ENCODE measurements at places on chromosomes 5 and 9.

DNA sequence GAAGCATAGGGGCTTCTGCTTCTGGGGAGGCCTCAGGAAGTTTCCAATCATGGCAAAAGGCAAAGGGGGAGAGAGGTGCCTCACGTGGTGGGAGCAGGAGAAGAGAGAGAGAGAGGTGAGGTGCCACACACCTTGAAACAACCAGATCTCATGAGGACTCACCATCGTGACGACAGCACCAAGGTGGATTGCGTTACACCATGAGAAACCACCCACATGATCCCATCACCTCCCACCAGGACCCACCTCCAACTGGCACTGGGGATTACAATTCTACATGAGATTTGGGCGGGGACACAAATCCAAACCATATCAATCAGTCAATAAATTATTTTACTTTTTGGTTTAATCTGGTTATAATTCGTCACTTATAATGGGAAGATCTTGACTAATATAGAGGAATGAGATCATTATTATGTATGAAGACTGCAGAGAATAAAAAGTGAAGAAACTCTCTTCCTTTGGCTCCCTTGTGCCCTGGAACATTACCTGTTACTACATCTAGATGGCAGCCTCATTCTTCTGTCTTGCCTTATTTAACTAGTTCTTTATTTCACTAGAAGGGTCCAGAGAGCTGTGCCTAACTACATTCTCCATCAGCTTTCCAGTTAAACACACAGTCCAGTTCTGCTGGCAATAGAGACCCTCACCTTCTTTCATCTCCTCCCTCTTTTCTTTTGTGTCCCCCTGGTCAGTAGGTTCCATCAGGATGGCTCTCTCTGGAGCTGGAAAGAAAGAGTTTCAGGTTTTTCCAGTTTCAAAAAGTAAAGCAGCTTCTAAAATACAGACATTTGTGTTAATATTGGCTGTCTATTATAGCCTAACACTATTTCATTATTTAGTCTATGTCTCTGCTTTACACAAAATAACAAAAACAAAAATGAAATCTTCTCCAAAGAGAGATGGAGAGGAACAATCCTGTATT lies 21.7 kb upstream of the SPINK7 start:
- DNase-seq, result no peak

DNA sequence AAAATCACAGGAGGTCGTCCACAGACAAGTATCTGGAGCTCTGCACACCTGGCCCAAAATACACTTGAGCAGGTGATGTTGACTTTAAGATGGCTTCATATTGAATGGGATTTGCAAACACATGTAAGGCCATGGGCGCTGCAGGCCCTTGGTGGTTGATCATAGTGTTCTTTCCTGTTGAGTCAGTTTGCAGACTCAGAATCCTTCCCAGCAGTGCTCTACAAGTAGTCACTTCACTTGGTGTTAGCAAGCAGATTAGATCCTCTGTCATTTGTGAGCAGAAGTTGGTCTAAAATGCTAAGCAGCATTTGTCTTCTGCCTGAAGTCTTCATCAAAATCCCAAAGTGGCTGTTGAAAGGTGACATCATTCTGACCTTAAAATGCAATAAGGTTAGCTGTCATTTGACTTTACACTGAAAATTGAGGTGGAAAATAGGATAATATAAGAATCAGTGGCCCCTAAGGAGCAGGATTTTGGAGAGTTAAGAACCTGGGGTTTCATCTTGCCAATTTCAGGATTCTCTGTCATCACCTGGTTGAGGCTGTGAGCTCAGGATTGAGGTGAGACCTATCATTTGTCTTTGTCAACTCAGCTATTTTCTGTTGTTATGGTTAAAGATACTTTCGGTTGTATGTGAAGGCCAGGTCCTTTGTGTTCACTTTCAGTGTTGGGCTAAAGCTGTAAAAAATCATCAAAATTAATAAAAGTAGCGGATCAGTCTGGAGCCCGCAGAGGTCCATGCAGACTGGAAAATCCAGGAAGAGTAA lies 114.5 kb downstream of the LRRC70 start:
- no peak for DNase-seq

GRCh38 chr9:103444176-103444575 lies 449.0 kb downstream of the CYLC2 start:
- DNase-seq, result no peak

GRCh38 chr9:114895521-114895991 lies 34.8 kb downstream of the TNFSF8 start:
- no peak for DNase-seq

DNA sequence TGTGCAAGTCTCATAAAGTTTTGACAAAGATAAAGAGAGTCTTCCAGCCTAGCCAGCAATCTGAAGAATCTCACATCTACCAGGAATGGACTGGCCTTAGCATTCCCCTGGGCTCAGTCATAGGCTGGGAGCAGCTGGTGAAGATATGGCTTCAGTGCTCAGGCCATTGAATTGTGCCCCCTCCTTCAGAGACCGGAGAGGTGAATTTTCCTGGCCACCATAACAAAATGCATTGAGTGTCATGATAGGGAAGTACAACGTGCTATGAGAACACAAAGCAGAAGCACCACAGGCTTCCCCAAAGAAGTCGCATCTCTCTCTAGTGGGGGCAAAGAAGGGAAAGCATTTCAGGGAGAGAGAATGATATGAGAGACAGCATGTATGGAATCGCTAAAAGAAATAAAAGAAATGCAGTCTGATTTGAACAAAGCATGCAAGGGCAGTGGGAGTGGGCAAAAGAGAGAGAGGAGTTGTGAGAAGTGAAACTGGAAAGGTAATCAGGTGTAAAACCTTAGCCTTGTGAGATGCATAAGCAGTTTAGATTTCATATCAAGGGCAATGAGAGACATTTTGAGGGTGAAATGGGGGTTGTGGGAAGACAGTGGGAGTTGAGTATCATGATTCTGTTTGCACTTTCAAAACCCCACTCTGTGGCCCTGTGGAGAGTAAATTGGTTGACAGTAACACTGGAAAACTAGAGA lies 57.1 kb upstream of the NMUR2 start:
- no peak for DNase-seq

GRCh38 chr5:142864290-142865260 lies 94.4 kb downstream of the ARHGAP26 start:
- DNase-seq, result no peak

- DNase-seq, result no peak
Measured at GRCh38 chr5:172597755-172598155, 43.3 kb upstream of the NEURL1B start.

DNA sequence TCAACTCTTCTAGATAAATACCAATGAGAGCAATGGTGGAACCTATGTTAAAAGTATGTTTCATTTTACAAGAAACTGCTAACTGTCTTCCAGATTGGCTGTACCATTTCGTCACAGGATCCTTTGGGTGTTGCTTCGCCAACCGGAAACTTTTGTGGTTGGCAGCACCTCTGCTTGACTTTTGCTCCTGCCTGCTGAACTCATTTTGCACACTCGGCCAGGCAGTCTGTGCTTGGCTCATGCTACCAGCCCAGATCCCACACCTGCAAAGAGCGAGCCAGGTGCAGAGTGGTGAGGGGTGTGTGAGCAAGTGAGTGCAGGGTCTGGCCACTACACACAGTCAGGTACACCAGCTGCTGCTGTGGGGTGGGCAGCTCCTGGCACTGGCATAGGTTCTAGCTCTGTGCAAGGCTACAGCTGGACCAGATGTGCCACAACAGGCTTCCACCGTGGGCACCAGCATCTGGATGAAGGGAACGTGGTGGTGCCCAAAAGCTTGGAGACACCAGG lies 422.3 kb downstream of the PRR16 start:
- DNase-seq, result no peak

DNA sequence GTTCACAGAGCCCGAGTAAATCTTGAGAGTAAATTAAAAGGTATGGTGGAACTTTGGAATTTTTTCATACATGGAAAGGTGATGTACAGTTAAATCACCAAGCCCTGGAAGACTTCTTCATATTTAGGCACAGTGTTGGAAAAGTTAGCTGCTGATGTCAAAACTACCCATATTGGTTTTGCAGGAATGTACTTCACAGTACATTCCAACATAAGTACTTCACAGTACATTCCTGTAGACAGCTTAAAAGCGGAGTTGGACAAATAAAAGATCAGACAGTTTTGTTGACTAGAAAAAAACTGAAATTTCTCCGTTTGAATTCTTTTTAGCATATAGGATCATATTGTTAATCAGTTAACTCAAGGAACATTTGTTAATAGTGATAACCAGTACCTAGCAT lies 1.8 kb downstream of the RANBP17 start:
- no peak for DNase-seq

DNA sequence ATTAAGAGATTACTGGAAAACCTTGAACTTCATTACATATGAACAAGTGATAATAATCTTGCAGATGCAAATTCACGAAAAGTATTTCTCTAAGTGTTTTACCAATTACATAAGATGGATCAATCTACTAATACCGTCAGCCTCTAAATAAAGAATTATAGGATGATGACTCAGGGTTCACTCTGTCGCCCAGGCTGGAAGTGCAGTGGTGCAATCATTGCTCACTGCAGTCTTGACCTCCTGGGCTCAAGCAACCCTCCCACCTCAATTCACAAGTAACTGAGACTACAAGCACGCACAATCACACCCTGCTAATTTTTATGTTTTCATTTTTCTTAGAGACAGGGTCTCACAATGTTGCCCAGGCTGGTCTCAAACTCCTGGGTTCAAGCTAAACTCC lies 56.1 kb downstream of the CHD1 start:
- DNase-seq, result no peak

DNA sequence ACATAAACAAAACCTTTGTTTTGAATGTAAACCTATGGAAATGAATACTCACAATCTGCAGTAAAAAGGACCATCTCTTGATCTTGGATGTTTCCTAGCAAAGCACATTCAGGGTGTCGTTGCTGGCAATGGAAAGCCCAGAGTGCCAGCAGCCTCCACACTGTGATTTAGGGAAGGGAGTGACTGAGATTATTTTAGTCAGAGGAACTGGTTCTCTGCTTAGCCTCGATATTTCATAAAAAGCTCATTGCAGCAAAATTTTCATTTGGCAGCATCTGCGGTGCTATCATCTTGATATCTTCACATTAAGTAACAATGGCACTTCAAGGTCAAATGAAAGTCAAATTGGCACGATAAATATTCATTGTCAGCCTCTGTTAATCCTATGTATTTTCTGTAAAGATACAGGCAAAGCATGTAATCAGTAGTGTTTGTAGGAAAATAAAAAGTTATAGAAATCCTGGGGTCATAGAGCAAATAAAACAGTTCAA lies 116.0 kb downstream of the MACIR start:
- DNase-seq, result no peak

GRCh38 chr9:37220971-37221370 lies 100.6 kb downstream of the ZCCHC7 start:
- DNase-seq, result no peak

DNA sequence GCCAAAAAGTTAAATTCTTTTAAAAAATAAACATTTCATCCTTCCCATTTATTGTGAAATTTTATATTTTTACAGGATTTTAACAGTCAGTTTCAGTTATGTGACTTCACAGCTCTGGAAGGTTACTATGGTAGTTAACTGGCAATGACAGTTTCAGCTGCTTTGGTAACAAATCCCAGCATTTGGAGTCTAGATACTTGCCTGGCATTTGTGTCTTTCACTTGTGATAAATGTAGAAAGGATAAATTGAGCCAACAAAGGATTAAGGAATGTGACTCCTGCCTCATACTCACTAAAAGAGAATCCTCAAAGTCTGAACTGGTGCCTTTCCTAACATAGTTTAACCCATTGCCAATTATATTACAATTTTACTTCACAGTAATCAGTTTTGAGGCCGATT lies 315.5 kb downstream of the FER start:
- no peak for DNase-seq

DNA sequence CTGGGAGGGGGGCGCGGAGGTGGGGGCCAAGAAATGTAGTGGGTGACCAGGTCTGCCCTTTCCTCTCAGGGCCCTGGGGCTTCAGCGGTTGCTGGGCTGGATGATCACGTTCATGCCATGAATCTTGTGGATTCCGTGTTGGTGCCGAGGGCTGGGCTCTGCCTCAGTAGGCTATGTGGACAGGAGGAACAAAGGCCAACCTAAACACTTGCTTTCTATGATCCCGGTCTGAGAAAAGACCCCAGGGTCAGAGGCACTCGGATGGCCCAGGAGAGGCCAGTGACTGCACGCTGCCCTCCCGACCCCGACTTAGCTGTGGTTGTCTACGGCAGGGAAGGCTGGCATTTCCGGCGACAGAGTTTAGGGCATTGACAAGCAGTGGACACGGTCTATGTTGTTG lies 26.6 kb downstream of the PHF2 start:
- DNase-seq, result no peak

DNA sequence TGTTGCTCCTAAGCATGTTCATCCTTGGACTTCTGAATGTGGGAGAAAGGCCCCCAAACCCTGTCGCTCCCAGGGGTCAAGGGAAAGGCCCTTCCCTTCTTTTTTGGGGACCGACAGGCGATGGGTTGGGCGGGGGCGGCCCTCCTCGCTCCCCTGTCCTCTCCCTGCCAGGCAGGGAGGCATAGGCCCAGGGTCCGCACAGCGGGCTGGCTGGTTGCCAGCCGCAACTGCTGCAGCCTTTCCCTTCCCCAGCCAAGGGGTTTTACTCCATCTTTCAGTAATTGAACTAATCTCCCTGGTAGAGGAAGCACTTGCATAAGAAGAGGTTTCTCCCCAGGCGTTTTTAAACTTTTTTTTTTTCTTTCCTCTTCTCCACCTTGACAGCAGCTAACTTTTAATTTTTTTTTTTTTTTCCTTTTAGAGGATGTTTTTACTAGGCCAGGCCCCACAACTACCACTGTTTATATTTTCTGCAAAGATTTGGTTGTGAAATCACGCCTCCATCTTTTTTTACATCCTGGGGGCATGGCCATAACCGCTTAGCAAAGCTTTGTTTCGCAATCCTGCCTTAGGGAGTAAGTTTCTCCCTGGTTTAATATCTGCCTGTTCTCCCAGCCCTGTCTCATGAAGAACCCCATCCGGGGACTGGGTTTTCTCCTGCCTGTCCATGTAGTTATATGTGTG lies 216.9 kb upstream of the ZNF608 start:
- no peak for DNase-seq

DNA sequence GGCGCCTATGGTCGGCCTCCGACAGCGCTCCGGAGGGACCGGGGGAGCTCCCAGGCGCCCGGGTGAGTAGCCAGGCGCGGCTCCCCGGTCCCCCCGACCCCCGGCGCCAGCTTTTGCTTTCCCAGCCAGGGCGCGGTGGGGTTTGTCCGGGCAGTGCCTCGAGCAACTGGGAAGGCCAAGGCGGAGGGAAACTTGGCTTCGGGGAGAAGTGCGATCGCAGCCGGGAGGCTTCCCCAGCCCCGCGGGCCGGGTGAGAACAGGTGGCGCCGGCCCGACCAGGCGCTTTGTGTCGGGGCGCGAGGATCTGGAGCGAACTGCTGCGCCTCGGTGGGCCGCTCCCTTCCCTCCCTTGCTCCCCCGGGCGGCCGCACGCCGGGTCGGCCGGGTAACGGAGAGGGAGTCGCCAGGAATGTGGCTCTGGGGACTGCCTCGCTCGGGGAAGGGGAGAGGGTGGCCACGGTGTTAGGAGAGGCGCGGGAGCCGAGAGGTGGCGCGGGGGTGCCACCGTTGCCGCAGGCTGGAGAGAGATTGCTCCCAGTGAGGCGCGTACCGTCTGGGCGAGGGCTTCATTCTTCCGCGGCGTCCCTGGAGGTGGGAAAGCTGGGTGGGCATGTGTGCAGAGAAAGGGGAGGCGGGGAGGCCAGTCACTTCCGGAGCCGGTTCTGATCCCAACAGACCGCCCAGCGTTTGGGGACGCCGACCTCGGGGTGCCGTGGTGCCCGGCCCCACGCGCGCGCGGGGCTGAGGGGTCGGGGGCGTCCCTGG lies 561 bp downstream of the DAPK1 start:
- no peak for DNase-seq

GRCh38 chr5:96220610-96221390 lies 212.2 kb downstream of the PCSK1 start:
- no peak for DNase-seq

- DNase-seq, result no peak
Measured at GRCh38 chr5:107634981-107635848, 35.5 kb downstream of the EFNA5 start.
